ENCODE measurements at places on chromosomes 12 and 14. TPM values are rescaled to one million over a fixed set of nuclear protein-coding genes. Genes with fewer than 3 reads are reported as not detected.

The GDF3 gene
- not detected for total RNA-seq

The TWF1 gene
- total RNA-seq: 133 TPM

The POLE2 gene
- total RNA-seq: 1.4 TPM

The CCNB1IP1 gene
- total RNA-seq: 43.2 TPM

The KRT78 gene
- total RNA-seq: not detected

DNA sequence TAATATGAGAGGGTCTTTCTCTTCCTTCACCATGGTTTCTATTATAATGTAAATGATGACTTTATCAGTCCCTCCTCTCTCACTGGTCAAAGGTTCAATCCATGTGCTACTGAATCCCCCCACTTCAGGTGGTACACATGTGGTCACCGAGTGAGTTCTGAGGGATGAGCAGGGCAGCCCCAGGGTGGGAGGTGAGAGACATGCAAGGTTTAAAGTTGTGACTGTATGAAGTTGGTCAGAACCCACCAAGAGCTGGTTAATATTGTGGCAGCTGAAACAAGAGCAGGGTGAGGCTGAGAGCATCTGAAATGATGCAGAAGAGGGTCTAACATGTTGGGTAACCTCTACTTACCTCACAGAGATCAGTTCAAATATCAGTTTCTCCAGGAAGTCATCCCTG, 444.7 kb upstream of the FBXO33 start:
- no peak overlapping the region for H3K4me3 ChIP-seq
- H3K27me3 ChIP-seq: no peaks in the 10 kb centered on the region
- no peaks in the 10 kb centered on the region for H3K36me3 ChIP-seq
- H3K4me1 ChIP-seq: no peaks in the 10 kb centered on the region
- no peak for DNase-seq

DNA sequence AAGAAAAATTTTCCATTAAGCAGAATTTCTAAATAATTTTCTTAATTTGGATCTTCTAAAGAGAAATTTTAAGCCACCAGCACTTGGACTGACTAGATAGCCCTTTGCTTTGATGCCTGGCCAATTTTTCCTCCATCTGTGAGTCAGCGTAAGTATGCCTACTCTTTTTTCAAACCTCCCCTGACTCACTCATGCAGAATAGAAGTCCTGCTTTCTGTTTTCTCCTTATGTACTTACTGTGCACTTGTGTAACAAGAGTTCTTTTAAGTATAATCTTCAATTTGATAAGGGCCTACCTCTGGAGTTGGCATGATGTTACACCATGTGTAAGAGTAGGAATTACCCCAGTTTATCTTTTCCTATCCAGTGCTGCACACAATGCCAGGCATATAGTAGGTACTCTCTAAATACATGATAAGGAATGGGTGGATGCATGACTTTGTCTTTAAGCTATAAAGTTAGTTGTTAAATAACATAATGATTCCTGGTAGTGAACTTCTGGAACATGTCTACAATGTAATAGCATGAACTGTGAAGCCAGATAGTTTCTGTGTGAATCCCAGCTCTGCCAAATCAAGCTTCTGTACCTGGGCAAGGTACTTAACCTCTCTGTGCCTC, 329.6 kb downstream of the TMTC2 start:
- H3K27ac ChIP-seq: peak overlapping the region; percentile 84
- peaks cover 53% of the 10 kb centered on the region for H3K4me1 ChIP-seq
- DNase-seq: peak; percentile 84
- no peaks in the 10 kb centered on the region for H3K36me3 ChIP-seq

- H3K27ac ChIP-seq: no peak overlapping the region
- H3K36me3 ChIP-seq: no peaks in the 10 kb centered on the region
- no peak for DNase-seq
These were observed 107.0 kb upstream of the RBM19 start for GRCh38 chr12:114073076-114073475.

GRCh38 chr14:101876555-101876938, 87.8 kb upstream of the DYNC1H1 start:
- peaks cover 77% of the 10 kb centered on the region for H3K4me1 ChIP-seq
- H3K27ac ChIP-seq: peak overlapping the region; percentile 15
- peak; percentile 95 for DNase-seq
- no peaks in the 10 kb centered on the region for H3K36me3 ChIP-seq

GRCh38 chr14:95490138-95490509, 26.3 kb downstream of the SYNE3 start:
- H3K4me1 ChIP-seq: peaks cover 18% of the 10 kb centered on the region
- no peak overlapping the region for H3K4me3 ChIP-seq
- DNase-seq: no peak
- no peaks in the 10 kb centered on the region for H3K27me3 ChIP-seq
- H3K36me3 ChIP-seq: no peaks in the 10 kb centered on the region
- peak overlapping the region; percentile 29 for H3K27ac ChIP-seq

- peak overlapping the region; percentile 87 for H3K4me3 ChIP-seq
- H3K4me1 ChIP-seq: no peaks in the 10 kb centered on the region
- no peak for DNase-seq
- H3K27me3 ChIP-seq: no peaks in the 10 kb centered on the region
These were observed 2.9 kb downstream of the CDKN1B start for GRCh38 chr12:12720052-12720451.

DNA sequence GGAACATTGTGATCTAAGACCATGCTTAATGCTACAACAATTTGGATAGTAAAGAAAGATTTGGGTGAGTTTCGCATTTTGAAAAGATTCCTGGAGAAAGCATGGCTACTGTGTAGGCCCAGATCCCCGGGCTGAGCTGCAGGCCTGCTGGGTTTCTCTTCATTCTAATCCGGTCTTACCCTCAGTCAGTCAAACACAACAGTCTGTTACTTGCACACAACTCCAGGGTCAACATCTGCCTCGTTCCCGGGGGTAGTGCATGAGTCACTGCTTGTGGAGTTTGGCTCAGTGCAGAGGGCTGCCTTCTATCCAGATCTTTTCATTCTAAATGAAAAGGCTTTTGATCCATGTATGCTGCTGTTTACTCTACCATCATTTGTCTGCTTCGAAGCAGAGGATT, 60.4 kb upstream of the SEL1L start:
- H3K36me3 ChIP-seq: no peaks in the 10 kb centered on the region
- no peaks in the 10 kb centered on the region for H3K4me1 ChIP-seq
